Ureter (tissue), 1 donor: ENCODE measurements at places on chromosomes 13 and 19. TPM values are rescaled to one million over a fixed set of nuclear protein-coding genes. Genes with fewer than 3 reads are reported as not detected.

- DNase-seq: no peak
Observed at GRCh38 chr13:38785042-38785441, 98.2 kb downstream of the FREM2 start.

DNA sequence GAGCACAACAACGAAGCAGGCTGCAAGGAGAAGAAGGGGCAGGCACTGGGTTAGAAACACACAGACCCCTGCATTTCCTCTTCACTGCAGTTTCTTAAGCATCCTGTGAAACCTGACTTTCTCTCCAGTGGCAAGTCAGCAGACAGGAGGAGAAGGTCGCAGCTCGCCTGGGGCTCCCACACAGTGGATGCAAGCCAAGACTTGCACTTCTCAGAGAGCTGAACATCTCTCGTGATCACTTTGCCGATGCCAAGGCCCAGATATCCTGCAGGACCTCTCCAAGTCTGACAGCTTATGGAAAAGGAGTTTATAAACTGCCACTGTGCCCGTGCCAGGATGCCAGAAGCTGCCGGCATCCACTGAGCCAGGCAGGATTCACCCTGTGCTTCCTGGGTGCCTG lies 18.4 kb downstream of the TMEM272 start:
- DNase-seq: no peak

DNA sequence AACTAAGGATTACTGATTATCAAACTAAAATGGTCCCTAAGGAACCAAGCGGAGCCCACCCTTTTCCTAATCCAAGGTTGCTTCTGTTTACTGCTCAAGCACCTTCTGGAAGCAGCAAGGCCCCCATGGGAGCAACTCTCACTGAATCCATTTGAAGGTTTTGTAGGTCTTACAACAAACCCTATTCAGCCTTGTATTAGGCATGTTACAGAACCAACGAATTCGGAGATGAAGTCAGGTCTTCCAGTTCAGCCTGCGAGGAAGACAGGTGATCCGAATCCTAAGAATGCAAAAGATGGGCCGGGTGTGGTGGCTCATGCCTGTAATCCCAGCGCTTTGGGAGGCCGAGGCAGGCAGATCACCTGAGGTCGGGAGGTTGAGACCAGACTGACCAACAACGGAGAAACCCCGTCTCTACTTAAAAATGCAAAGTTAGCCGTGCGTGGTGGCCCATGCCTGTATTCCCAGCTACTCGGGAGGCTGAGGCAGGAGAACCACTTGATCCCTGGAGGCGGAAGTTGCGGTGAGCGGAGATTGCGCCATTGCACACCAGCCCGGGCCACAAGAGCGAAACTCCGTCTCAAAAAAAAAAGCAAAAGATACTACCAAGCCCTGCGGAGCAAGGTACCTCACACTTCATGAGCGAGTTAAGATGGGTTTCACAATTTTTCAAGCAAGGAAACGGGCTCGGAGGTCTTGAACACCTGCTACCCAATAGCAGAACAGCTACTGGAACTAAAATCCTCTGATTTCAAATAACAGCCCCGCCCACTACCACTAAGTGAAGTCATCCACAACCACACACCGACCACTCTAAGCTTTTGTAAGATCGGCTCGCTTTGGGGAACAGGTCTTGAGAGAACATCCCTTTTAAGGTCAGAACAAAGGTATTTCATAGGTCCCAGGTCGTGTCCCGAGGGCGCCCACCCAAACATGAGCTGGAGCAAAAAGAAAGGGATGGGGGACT lies 609 bp downstream of the ZAR1L start:
- no peak for DNase-seq

The CNN1 gene
- total RNA-seq: 301 TPM

DNA sequence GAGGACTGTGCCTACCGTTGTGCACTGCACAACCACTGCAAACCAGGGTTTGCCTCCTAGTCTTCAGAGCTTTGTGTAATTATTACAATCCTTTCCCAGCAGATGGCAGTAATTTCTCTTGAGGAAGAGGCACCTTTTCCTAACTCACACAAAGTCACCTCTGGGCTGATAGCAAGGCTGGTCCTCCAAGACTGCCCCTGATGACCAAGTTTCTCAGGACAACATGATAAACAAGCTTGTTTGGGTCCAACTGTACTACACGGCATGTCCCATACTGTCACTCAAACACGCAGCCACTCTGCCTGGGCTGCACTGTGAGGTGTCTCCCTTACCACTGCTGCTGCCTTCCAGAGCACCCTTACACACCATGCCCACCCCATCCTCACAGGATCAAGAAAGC lies 39.3 kb downstream of the RFXAP start:
- DNase-seq: no peak

DNA sequence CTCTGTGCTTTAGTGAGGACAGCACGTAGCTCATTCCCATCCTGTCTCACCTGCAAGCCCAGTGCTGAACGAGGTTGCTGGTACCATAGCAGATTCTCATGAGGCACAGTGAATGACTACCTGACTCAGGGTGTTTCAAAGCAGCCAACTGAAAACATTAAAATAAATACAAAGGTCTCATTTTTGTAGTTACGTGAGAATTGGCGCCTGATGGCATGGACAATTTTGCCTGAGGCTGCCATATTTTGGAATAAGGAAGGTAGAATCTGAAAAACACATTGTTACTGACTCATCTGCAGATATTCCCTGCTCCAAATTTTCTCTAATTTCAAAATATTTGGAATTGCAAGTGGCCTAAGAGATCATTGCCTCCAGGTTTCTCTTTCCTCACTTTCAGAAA lies 429.7 kb downstream of the FGF14 start:
- DNase-seq: no peak

DNA sequence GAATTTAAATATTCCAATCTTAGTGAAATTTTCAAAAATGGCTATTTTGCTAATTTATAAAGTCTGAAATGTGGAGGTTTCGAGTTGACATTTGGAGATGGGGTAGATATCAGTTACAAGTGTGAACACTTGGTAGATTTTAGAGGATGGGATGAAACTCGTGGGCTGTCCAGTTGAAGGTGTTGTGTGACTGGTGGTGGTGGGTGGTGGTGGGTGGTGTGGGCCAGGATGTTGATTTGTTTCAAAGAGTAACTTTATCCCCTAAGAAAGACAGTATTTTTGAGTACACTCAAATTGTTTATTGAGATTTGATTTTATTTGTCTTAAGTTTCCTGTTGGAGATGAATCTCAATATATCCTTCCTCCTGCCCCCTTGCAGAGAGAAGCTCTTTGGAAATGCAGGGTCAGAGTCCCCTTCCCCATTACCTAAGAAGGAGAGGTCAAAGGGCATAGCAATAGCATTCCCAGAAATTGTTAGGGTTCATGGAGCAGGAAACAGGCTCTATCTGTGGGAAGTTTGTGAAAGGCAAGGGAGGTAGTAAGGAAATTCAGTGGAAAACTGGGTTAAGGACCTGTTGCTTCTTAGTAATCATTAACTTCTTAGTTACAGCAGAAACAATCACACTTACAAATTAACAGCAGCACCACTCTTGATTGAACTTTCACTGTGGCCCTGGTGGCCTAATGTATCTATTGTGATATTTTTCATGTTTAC lies 133.6 kb upstream of the RNF113B start:
- DNase-seq: no peak

DNA sequence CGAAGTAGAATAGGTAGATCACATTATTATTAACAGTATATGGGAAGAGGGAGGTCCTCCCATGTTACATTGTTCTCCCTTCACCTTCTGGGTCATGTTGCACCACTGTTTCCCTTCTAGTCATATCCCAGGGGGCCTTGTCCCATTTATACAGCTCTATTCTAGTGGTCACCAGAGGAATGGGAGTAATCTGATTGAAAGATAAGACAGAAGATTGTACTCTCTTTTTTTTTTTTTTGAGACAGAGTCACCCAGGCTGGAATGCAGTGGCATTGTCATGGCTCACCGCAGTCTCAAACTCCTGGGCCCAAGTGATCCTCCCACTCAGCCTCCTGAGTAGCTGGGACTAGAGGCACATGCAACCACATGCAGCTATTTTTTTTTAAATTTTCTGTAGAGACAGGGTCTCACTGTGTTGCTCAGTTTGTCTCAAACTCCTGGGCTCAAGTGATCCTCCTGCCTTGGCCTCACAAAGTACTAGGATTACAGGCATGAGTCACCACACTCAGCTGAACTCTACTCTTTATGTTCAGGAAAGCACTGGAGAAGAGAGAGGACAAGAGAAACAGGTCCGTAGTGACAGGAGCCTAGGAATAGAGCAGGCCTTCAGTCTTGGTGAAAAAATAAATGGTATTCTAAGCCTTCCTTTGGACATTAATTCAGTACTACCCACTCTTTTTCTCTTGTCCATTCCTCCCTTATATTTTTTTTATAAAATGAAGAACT lies 4.3 kb upstream of the ZNF529 start:
- DNase-seq: no peak

DNA sequence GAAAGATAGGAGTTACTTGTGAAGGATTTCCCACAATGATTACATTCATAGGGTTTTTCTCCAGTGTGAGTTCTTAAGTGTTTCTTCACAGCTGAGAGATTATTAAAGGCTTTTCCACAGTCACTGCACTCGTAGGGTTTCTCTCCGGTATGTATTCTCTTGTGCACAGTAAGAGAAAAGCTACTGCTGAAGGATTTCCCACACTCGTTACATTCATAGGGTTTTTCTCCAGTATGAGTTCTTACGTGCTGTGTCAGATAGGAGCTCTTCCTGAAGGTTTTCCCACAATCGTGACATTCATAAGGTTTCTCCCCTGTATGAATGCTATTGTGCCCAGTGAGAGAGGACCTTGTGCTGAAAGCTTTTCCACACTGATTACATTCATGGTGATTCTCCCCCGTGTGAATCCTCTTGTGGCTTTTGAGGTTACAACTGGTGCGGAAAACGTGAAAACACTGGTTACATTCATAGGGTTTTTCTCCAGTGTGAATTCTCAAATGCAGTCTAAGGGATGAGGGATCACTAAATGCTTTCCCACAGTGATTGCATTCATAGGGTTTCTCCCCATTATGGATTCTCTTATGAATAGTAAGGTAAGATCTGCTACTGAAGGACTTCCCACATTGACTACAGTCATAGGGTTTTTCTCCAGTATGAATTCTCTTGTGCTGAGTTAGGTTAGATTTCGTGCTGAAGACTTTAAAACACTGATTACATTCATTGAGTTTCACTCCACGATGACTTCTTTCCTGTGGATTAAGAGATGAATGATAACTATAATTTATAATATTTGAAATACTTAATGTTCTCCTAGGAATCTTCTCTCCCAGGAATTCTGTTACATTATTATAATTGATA lies 20.6 kb downstream of the ZNF558 start:
- DNase-seq: no peak

DNA sequence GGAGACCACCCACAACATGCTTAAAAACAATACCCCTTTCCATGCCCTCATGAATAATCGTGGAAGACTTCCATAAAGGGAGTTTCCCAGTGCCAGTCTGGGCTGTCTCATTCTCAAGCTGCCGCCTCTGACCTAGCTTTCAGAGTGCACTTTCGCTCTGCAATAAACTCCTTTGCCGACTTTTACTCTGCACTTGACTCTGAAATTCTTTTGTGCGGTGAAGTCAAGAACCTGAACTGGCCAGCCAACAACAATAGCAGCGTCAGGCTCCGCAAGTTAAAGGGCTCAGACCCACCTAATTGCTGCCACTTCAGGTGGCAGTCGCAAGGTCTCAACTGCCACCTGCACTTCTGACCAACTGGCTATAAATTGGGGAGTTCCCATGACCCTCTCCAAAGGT lies 10.3 kb upstream of the LEUTX start:
- DNase-seq: no peak

DNA sequence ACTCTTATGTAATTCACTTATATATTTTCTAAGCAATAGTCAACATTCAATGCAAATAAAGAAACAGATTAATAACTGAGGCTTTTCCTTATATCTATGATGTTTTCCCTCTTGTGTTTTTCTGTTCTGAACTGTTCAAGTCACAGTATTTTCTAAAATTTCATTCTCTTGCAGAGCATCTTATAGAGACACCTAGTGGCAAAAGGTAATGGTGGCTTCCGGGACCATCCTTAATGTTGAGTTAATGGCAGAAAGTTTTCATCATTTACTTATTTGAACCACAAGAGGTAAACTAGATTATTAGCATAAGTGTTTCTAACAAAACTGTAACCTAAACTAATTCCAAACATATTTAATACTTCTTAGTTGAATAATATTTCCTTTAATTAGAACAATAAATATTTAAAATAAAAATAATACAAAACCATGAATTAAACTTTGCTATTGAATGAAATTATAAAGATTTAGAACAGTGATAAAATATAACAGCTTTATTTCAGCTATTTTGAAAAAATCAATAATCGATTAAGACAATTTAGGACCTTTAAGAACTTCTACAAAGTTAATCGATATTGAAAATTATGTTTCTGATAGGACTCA lies 1.7 kb upstream of the SLITRK5 start:
- DNase-seq: no peak

DNA sequence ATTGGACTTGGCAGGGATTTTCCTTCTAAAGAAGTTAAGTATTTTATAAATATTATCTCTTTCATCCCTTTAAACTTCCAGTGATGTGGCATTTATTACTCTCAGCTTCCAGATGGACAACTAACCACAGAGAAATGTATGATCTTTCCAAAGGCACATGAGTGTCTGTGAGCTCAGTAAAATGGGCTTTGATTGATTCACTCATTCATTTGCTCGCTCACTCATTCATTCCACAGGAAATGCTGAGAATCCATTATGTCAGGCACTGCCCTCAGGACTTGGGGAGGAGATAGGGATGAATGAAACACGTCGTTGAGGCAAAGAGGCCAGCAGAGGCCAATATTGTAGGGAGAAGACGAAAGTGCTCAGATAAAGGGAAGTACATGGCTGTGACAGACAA lies 359.3 kb downstream of the EFNB2 start:
- DNase-seq: no peak

DNA sequence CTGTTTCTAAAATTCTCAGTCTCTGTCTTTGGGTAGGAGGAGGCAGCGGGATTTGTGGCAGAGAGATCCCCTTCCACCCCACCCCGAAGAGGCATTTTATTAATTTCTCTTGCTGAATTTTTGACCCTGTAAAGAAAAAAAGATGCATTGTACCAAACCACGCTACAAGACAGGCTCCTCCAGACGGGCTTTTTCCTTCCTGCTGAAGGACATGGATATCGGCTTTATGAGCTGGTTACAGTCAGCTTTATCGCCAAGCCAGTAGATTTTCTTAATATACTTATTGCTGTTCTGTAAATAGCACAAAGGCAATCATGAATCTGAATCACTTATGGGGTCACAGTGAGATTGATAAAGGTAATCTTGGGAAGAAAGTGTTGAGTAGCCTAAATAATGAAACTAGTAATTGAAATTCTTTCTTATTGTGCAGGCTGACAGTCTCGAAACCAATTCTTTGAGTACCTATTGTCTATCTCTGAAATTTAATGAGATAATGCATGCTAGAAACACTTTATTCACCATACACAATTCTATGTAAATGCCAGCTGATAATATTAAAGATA lies 24.5 kb downstream of the MBNL2 start:
- no peak for DNase-seq

GRCh38 chr19:9849791-9850190 lies 14.7 kb downstream of the PIN1 start:
- DNase-seq: no peak

- no peak for DNase-seq
Observed at GRCh38 chr13:104817271-104817670, 1718.2 kb downstream of the EFNB2 start.
